ENCODE measurements at places on chromosomes 11 and 22. TPM values are rescaled to one million over a fixed set of nuclear protein-coding genes. Genes with fewer than 3 reads are reported as not detected.

- no peaks in the 10 kb centered on the region for H3K27me3 ChIP-seq
- no peak overlapping the region for H3K4me3 ChIP-seq
- no peak for DNase-seq
These were observed 117.5 kb downstream of the SNX19 start for GRCh38 chr11:130798801-130799200.

GRCh38 chr11:3831378-3832239 is 9.2 kb downstream of the RHOG start:
- H3K27me3 ChIP-seq = no peaks in the 10 kb centered on the region
- H3K4me1 ChIP-seq = peaks cover 13% of the 10 kb centered on the region
- H3K27ac ChIP-seq = no peak overlapping the region
- H3K36me3 ChIP-seq = peaks cover 4% of the 10 kb centered on the region
- DNase-seq = no peak
- no peak overlapping the region for H3K4me3 ChIP-seq

GRCh38 chr11:72534371-72535193 is 100.3 kb upstream of the CLPB start:
- no peak overlapping the region for H3K4me3 ChIP-seq
- H3K27me3 ChIP-seq = no peaks in the 10 kb centered on the region
- DNase-seq = no peak

- H3K4me1 ChIP-seq = no peaks in the 10 kb centered on the region
- H3K36me3 ChIP-seq = peaks cover 3% of the 10 kb centered on the region
- no peak overlapping the region for H3K4me3 ChIP-seq
- DNase-seq = no peak
- H3K27ac ChIP-seq = no peak overlapping the region
- no peaks in the 10 kb centered on the region for H3K27me3 ChIP-seq
These were observed 26.6 kb downstream of the KCNQ1OT1 start for GRCh38 chr11:2673250-2673610.

DNA sequence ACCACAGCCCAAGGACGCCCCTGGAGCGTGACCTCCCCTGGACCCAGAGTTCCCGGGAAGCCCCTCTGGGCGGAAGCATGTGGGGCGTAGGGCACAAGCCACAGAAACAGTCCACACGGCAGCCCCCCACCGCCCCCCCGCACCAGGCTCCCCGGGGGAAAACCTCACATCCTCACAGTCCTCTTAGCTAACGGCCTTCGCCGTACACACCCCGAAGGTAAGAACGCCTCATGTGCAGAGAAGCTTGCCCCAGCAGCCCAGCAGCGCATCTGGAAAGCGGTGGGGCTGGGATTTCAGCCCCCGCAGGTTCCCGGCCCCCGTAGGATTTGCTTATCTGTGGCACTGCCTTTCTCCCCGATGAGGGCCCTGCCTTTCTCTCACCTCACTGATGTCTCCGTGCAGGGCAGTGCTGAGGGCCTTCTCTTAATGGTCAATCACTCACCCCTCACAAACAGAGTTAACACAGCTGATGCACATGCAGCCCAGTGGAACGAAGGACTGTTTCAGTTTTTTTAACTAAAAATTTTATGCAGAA is 309.2 kb downstream of the BRD1 start:
- no peaks in the 10 kb centered on the region for H3K36me3 ChIP-seq
- H3K4me3 ChIP-seq = no peak overlapping the region
- H3K27ac ChIP-seq = no peak overlapping the region
- no peak for DNase-seq
- no peaks in the 10 kb centered on the region for H3K27me3 ChIP-seq

- H3K4me3 ChIP-seq = no peak overlapping the region
- H3K4me1 ChIP-seq = peaks cover 23% of the 10 kb centered on the region
These were observed 15.4 kb downstream of the ARHGEF17 start for GRCh38 chr11:73323464-73323863.

- no peaks in the 10 kb centered on the region for H3K36me3 ChIP-seq
- no peaks in the 10 kb centered on the region for H3K27me3 ChIP-seq
- no peak overlapping the region for H3K27ac ChIP-seq
- peak; percentile 88 for DNase-seq
These were observed 10.2 kb upstream of the STK33 start for GRCh38 chr11:8604078-8604723.

GRCh38 chr11:10568486-10568941 is at the start of gene LYVE1:
LYVE1 (minus strand) TSS chr11:10568665; CDS start chr11:10568532, 133 bp downstream.
- no peaks in the 10 kb centered on the region for H3K36me3 ChIP-seq
- no peak for DNase-seq
- H3K4me3 ChIP-seq = no peak within 1 kb of the TSS
- no peaks in the 10 kb centered on the region for H3K27me3 ChIP-seq
- no peak within 1 kb of the TSS for H3K27ac ChIP-seq

- no peak overlapping the region for H3K4me3 ChIP-seq
- DNase-seq = no peak
- no peak overlapping the region for H3K27ac ChIP-seq
- no peaks in the 10 kb centered on the region for H3K36me3 ChIP-seq
- no peaks in the 10 kb centered on the region for H3K27me3 ChIP-seq
- H3K4me1 ChIP-seq = peaks cover 5% of the 10 kb centered on the region
These were observed 869.7 kb downstream of the BRD1 start for GRCh38 chr22:48957987-48958321.

- H3K27ac ChIP-seq = no peak overlapping the region
- no peak for DNase-seq
- H3K4me3 ChIP-seq = no peak overlapping the region
- H3K27me3 ChIP-seq = no peaks in the 10 kb centered on the region
- no peaks in the 10 kb centered on the region for H3K36me3 ChIP-seq
These were observed 18.9 kb upstream of the VWA5A start for GRCh38 chr11:124096364-124096763.

DNA sequence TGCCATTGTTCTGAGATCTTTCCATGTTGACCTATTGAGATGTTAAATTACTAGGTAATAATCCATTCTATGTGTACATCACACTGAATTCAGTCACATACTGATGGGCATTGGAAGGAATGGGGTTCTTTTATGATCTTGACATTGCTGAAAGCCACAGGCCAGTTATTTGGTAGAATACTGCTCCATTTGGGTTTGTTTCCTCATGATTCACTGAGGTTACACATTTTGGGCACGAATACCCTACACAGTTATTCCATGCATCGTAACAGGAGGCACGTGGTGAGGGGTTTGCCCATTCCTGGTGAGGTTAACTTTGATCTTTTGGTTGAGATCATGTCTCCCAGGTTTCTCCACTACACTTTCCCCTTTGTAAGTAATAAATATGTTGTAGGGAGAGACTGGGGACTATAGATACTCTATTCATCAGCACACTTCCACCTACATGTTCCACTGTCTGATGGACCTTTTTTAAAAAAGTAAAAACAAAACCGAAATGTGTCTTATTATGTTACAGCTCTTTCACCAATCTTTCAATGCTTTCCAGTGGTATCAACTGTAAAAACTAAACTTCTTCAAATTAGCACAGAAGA is 12.0 kb upstream of the FOLR1 start:
- H3K27me3 ChIP-seq = no peaks in the 10 kb centered on the region
- DNase-seq = no peak
- no peaks in the 10 kb centered on the region for H3K36me3 ChIP-seq

GRCh38 chr11:132312701-132313111 is 942.3 kb downstream of the NTM start:
- no peaks in the 10 kb centered on the region for H3K36me3 ChIP-seq
- H3K27ac ChIP-seq = no peak overlapping the region
- H3K4me1 ChIP-seq = no peaks in the 10 kb centered on the region
- H3K27me3 ChIP-seq = no peaks in the 10 kb centered on the region
- DNase-seq = no peak
- no peak overlapping the region for H3K4me3 ChIP-seq

DNA sequence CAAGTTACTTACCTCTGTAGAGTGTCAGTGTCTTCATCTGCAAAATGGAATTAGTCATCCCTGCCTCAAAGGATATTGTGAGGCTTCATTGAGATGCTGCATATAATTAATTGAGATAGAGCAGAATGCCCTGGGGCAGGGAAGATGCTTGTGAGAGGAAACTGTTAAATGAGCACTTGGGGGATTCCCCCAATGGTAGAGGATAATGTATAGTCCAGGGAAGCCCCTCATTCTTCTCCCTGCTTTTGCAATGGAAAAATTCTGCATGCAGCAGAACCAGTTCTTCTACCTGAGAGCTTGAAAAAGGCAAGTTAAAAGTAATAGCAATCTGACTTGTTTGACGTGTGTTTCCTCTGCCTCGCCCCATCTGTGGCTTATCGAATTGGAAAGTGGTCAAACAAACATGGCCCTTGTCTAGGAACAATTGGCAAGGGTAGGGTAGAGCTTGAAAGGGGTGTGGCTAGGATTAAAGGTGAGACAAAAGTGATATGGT is 90.9 kb downstream of the NAV2 start:
- no peak overlapping the region for H3K4me3 ChIP-seq
- H3K27me3 ChIP-seq = no peaks in the 10 kb centered on the region
- H3K27ac ChIP-seq = 0 out of 2 replicates have a peak overlapping the region, but pooled peaks have one; percentile 26
- no peak for DNase-seq
- H3K36me3 ChIP-seq = no peaks in the 10 kb centered on the region

GRCh38 chr11:126214441-126214840 is 2.9 kb downstream of the FAM118B start:
- no peak overlapping the region for H3K4me3 ChIP-seq
- 0 out of 2 replicates have a peak, but pooled peaks cover under 1% of the 10 kb centered on the region for H3K36me3 ChIP-seq

GRCh38 chr11:65375012-65375411 is 7.4 kb downstream of the SLC25A45 start:
- H3K36me3 ChIP-seq = no peaks in the 10 kb centered on the region
- DNase-seq = no peak
- no peaks in the 10 kb centered on the region for H3K27me3 ChIP-seq
- no peak overlapping the region for H3K4me3 ChIP-seq

DNA sequence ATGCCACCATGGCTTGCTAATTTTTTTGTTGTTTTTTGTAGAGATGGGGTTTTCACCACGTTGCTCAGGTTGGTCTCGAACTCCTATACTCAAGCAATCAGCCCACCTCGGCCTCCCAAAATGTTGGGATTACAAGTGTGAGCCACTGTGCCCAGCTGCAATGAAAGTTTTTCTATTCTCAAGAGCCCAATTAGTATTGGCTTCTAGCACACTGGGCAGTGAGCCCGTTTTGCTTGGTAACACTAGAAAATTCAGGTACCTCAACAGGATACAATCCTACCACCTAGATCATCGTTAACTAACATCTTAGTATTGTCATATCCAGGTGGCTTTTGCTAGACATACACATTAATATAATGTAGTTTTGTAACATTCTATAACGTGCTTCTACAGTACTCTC is 19.0 kb downstream of the SEC14L3 start:
- H3K4me1 ChIP-seq = no peaks in the 10 kb centered on the region
- no peaks in the 10 kb centered on the region for H3K36me3 ChIP-seq
- DNase-seq = no peak
- H3K4me3 ChIP-seq = no peak overlapping the region
- H3K27me3 ChIP-seq = no peaks in the 10 kb centered on the region
- H3K27ac ChIP-seq = no peak overlapping the region

GRCh38 chr11:32821517-32821916 is 8.2 kb upstream of the PRRG4 start:
- no peak for DNase-seq
- no peaks in the 10 kb centered on the region for H3K4me1 ChIP-seq
- H3K36me3 ChIP-seq = no peaks in the 10 kb centered on the region
- no peaks in the 10 kb centered on the region for H3K27me3 ChIP-seq
- H3K27ac ChIP-seq = no peak overlapping the region
- no peak overlapping the region for H3K4me3 ChIP-seq

- 0 out of 2 replicates have a peak, but pooled peaks cover 4% of the 10 kb centered on the region for H3K4me1 ChIP-seq
- no peak overlapping the region for H3K4me3 ChIP-seq
- no peak for DNase-seq
- no peak overlapping the region for H3K27ac ChIP-seq
- no peaks in the 10 kb centered on the region for H3K27me3 ChIP-seq
These were observed 90.8 kb upstream of the PARVA start for GRCh38 chr11:12286606-12287005.

GRCh38 chr11:108853864-108854263 is 189.0 kb downstream of the DDX10 start:
- no peaks in the 10 kb centered on the region for H3K4me1 ChIP-seq
- H3K27ac ChIP-seq = no peak overlapping the region
- no peak for DNase-seq
- H3K4me3 ChIP-seq = no peak overlapping the region
- no peaks in the 10 kb centered on the region for H3K27me3 ChIP-seq

DNA sequence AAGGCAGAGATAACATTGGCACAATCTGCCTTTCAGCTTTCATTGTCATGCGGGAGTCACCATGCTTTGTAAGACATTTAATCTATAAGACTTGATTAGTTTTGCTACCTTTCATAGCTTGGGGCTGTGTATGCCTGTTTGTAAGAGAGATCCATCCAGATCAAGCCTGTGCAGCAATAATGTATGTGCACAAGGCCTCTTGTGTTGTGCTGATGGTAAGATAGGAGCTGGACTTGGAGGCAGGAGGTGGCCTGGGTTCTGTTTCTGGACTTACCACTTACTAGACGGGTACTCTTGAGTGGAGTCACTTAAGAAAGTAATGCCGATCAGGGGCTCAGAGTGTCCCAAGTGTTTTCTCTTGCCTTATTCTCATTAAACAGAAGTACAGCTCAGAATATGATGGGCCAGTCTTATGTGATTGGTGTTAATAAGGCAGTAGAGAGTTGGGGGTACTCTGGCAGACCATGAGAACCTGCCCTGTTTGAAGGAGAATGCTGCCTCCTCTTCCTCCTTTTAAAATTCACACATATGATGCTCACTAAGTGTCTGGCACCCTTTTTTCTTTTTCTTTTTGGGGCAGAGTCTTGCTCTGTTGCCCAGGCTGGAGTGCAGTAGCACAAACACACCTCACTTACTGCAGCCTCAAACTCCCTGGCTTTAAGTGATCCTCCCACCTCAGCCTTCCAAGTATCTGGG is 30.9 kb downstream of the PTPRJ start:
- no peak for DNase-seq
- no peaks in the 10 kb centered on the region for H3K4me1 ChIP-seq
- H3K36me3 ChIP-seq = no peaks in the 10 kb centered on the region
- H3K27ac ChIP-seq = no peak overlapping the region
- no peaks in the 10 kb centered on the region for H3K27me3 ChIP-seq

DNA sequence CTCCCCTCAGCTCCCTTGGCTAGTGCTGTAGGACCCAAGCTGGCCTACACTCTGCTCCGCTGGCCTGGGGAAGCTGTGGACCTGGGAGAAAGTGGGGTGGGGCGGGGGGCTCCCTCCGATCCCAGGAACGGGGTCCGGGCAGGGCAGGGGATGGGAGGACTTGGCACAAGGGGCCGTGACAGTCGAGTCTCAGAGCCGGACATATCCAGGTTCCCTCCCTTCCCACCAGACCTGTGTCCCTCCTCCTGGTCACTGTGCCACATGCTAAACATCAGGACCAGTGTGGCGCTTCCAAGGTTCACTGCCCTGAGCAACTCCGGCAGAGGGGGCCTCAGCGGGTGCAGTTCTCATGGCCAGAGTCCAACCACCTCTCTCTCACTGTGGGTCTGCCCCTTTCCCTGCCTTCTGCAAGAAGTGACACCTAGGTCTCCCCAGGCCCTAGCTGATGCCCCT is 2.0 kb downstream of the DUSP8 start:
- H3K27me3 ChIP-seq = peaks cover 47% of the 10 kb centered on the region
- peaks cover 37% of the 10 kb centered on the region for H3K4me1 ChIP-seq
- DNase-seq = no peak
- no peak overlapping the region for H3K4me3 ChIP-seq

Gene OR51F2
- not detected for total RNA-seq

Gene SLC22A24
- total RNA-seq = not detected

Gene CLMP
- 20.8 TPM for total RNA-seq

Gene PANX3
- not detected for total RNA-seq

Gene OR5AK2
- not detected for total RNA-seq

Gene TRIM48
- not detected for total RNA-seq

Gene HSPB2
- total RNA-seq = 1.0 TPM

Gene SCGB1A1
- total RNA-seq = not detected

Gene RTN4RL2
- 23.7 TPM for total RNA-seq

Gene ZP1
- total RNA-seq = not detected

Gene RBX1
- 74.4 TPM for total RNA-seq

Gene PTPRCAP
- total RNA-seq = 1.4 TPM

Gene KCNC1
- total RNA-seq = 0.26 TPM

Gene MRGPRF
- 11.0 TPM for total RNA-seq

All from H1 (cell line).